ENCODE measurements at places on chromosomes 12 and 14.

DNA sequence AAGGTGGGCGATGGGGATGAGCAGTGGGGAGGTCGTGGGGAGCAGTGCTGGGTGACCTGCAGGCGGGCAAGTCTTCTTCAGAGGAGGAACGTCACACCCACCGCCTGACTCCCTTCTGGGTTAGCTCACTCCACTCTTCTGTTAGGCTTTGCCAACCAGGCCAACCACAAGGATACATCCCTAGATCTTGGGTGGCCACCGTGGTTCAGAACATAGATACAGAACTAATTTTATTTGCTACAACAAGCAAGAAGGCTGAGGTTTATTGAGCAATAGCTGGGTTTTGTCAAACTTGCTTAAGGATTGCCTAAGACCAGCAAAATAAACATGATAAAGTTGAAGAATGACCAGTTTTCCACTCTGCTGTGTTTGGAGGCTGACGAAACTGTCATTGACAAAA is 109.4 kb downstream of the DACT1 start:
- DNase-seq: no peak

DNA sequence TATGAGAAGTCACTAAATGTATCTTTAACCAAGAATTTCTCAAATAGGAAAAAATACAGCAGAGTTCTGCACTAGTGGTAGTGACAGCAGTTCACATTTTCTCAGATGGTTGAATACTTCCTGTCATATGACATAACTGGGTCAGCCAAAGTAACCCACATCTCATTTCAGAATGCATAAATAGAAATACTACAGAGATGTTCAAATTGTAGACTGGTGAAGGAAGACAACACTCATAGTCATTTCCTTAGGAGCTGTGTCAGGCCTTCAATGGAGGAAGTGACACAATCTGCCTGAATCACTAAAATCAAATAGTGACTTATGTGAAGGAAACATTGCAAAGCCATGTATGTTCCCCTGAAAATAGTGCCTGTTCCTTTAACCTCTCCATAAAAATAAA is 32.4 kb downstream of the FERMT2 start:
- no peak for DNase-seq

DNA sequence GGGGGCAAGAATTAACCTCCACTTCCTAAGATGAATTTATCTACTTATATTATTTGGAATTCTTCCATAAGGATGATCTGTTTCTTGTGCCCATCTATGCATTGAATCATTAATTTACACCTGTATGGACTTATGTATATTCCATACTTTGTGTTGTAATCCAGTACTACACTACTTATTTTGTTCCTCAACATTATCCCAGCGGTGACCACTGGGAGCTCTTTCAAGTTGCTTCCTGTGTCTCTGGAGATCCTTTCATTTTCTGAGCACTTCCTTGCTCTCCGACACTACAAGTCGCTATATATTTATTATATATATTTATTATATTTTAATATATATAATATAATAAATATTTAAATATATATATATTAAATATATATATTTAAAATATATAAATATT is 54.9 kb upstream of the SCN8A start:
- DNase-seq: no peak

GRCh38 chr12:22467190-22467589 is 77.2 kb downstream of the C2CD5 start:
- no peak for DNase-seq

DNA sequence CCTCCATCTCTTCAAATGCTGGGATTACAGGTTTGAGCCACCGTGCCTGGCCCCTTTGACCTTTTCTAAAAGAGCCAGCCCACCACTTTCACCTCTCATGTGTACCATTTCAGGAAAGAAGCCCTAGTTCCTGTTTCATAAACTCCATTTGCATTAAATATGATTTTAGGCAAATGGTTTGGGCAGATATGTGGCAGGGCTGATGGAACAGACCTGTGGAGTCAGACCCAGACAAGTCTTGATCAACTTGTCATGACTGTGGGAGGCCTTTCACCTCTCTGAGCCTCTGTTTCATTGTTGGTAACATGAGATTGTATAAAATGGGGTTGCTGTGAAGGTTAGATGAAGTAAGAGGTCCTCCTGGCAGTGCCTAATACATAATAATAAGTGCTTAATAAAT is 5.2 kb upstream of the MAP3K9 start:
- DNase-seq: no peak

DNA sequence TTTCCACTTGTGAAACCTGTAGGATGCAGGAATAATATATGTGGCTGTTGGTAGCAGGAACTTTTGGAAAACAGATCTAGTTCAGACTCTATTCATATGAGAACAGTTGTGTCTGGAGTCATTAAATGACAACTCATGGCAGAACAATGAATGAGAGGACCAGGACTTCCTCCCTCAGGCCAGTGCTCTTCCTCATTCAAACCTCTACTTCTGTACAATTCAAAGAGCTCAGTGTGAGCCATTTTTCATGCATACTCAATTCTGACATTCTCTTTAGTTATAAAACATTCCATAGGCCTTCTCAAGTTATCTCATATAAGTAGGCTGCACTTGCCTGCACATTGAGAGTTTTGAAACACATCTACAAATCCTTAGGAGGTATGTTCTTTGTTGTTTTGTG is 1526.6 kb upstream of the FLRT2 start:
- DNase-seq: no peak

DNA sequence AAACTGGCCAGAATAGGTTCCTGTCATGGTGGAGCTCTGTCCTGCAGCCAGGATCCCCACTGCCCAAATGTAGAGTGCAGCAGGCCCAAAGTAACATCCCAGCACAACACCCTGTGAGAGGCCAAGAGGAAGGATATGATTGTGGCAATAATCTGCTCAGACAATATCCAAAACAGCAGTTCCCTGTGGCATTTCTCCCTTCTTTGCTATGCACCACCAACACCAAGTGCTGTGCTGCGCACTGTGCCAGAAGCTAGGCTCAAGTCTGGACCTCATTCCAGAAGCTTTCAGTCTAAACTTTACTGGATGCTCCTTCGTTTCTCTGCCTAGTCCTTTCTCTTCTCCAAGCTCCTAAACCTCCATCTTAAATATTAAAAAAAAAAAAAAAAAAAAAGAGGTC is 33.4 kb downstream of the SLC11A2 start:
- no peak for DNase-seq

DNA sequence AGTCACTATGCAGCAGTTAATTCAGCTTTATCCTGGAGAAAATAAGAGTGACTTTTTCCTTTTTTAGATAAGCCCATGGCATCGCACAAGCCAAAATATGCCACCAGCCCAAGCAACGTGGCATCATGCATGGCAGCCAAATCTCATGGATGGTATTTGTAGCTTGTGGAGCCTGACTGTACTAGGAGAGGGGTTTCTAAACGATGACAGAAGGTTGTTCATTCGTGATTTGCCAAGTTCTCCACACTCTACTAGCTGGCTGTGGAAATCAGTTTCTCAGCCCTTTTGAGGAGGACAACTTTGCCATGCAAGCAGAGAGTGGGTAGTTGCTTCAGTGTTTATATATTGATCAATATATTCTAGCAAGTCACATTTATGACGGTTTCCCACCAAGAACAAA is 41.4 kb upstream of the ATXN2 start:
- DNase-seq: no peak

DNA sequence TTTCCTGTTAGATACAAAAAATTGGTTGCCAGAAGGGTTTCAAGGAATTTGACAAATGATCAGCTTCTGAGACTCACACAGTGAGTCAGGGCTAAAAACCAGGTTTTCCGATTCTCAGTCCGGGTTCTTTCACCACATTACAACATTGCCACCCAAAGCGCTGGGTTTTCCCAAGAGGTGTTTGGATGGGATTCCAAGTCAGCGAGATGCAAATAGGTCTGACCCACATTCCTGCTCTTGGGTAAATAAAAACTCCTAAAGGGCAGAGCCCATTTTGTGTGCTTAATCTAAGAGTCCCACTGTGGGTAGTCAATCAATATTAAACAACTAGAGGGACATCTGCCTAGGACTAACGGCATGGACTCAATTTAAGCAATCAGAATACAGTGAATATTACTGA is 5.4 kb upstream of the RIC8B start:
- no peak for DNase-seq

DNA sequence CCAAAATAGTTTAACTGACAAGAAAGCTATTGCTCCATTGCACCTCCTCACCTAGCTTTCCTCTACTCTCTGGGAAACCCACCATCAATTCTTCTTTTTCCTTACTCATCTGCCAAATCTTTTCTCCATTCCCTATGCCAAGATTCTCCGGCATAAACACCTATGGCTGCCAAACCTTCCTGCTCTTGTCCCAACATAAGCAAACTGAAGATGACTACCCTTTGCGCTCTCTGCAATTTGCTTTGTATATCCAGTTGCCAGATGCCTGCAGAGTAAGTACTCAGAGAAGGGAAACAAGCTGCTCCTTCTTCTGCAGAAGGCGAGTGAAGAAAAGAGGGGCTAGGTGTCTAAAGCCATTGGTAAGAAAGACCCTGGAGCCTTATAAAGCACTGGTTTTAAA is 11.5 kb downstream of the PTGER2 start:
- no peak for DNase-seq

DNA sequence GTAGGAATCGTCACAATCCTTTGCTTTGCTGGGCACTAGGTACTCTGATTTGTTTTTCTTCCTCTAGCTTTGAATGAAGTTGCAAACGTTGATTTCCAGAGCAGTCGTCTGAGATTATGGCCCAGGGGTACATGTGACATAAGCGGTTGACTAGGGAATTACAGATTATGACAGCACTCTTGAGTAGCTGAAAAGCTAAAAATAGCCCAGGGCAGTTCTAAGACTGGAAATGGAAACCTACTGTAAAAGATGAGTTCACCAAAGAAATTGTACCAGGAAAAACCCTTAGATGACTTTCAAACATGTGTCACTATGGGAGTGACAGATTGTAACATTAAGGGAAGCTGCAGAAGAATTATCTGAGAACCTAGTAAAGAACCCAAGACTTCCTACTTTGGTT is 108.5 kb downstream of the ANO6 start:
- DNase-seq: no peak

DNA sequence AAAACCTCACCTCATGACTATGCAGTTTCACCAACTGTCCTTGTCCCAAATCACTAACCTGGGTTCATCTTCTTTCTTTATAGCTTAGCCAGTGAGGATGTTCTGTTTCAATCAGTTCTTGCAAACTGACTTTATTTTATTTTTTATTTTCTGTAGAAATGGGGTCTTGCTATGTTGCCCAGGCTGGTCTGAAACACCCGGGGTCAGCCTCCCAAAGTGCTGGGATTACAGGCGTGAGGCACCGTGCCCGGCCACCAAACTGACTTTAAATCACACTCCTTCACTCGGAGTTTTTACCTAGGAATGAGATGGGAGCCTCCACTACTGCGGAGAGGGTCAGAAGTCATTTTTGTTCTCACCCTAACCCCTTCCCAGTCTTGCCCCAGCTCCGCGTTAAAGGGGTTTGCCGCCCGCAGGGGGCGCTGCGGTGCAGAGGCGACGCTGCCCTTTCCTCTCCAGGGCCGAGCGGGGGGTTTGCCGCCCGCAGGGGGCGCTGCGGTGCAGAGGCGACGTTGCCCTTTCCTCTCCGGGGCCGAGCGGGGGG is 7.0 kb upstream of the B4GALNT3 start:
- DNase-seq: no peak

GRCh38 chr12:28135801-28136439 is 54.3 kb upstream of the CCDC91 start:
- no peak for DNase-seq

- no peak for DNase-seq
These were observed 45.5 kb downstream of the ESR2 start for GRCh38 chr14:64248689-64249088.

GRCh38 chr12:18643681-18644080 is 94.1 kb downstream of the PLCZ1 start:
- no peak for DNase-seq

DNA sequence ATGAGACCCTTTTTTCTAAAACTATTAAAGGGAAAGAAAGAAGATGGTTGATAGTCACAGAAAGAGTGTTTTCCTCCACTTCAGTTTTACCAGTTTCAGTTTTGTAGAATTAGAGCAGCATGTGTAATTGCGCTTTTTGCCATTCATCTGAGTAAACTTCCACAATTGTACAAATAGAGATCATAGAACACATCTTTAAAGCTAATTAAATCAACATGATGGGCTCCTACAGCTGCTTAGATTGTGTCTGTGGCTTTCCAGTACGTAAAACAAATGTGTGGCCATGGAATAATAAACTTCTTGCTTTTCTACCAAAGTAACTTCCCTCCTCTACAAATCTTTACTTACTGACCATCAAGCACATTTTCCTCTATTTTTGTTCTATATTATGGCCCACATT is 84.2 kb upstream of the LRIG3 start:
- DNase-seq: no peak

DNA sequence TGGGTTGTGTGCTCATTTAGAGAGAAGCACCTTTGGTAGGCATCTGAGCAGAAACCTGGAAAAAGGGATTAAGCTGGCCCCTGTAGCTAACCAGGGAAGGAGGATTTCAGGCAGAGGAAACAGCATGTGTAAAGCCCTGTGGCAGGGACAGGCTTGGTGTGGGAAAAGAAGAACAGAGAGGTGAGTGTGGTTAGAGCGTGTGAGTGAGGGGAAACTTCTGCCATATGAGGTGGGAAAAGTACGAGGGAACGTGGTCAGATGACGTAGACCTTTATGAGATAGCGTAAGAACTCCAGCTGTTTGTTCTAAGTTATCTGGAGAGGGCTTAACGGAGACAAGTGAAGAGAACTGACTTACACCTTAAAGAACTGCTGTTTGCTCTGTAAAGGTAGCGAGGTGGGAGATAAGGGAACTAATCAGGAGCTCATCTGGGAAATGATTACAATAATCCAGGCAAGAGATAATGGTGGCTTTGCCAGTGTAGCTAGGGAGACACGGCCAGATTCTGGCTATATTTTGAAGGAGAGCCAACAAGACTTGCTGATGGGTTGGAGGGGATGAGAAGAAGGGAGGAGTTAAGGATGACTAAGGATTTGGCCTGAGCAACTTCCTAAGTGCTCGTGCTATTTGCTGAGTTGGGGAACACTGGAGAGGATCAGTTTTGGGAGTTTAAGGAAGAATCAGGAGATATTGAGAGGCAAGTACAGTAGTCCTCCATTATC is 234.0 kb downstream of the ETNK1 start:
- DNase-seq: no peak

DNA sequence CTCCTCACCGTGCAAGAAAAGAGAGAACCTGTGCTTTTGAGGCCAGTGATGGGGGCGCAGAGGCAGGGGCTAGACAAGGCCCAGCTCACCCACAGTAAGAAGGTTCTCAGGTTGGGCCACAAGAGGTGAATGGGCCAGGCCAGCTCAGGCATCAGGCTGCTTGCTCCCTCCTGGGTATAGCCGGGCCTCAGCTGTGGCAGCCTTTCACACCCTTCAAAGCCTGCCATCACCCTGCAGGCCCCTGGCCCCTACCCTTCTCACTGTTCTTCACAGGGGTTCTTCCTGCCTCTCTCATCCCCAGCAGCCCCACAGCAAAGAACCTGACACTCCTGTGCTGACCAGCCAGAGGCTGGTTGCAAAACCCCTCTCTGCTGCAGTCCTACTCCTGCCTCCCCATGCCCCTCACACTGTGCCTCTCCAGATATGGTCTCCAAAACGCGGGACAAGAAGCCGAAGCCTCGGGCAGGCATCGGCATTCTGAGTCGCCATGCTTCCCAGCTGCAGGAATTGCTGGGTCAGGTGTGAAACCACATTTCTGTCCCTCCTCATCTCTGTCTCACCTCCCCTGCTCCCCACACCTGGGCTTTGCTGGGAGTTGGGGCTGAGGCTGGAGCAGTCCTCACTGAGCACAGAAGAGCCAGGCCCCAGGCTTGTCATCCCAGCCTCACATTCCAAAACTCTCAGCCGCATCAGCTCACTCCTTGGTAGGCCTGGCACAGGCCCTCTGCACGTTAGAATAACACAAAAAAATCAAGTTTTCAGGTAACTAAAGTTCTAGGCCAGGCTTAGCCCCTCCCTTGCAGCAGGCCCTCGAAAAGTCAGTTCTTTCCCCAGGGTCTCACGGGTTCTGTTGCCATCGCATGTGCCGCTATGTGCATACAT is 6.9 kb upstream of the FAIM2 start:
- no peak for DNase-seq

Data from D721Med (cell line).